ENCODE measurements at places on chromosomes 2 and 18.

- DNase-seq, result no peak
Observed at GRCh38 chr18:6649421-6650126, 79.9 kb upstream of the ARHGAP28 start.

DNA sequence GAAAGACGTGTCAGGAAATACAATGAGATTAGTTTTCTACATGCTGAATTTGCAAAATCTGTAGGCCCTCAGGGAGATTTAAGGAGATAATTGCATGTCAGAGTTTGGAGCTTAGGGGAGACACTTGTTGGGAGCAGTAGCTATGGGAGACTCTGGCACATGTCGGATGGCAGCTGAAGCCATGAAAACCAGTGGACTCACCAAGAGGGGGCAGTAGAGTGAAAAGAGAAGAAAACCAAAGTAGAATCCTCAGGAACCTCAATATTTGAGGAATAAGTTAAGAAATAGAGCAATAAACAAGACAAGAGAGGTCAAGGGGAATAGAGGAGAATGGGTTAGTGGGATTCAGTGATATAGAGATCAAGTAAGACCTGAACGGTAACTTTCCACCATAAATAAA lies 24.8 kb downstream of the RUFY4 start:
- DNase-seq, result no peak

GRCh38 chr2:120771111-120771780 lies 35.6 kb downstream of the GLI2 start:
- DNase-seq, result no peak

GRCh38 chr2:151757861-151758260 lies 23.6 kb upstream of the NEB start:
- no peak for DNase-seq

GRCh38 chr2:237259201-237259600 lies 154.8 kb downstream of the COL6A3 start:
- DNase-seq, result no peak

- no peak for DNase-seq
Observed at GRCh38 chr2:148209603-148210002, 188.7 kb downstream of the MBD5 start.

- DNase-seq, result no peak
Observed at GRCh38 chr2:128818704-128819491, 500.2 kb upstream of the HS6ST1 start.

Data from T-helper 9 cell (primary cell).